ENCODE measurements at places on chromosomes 12 and 14.

DNA sequence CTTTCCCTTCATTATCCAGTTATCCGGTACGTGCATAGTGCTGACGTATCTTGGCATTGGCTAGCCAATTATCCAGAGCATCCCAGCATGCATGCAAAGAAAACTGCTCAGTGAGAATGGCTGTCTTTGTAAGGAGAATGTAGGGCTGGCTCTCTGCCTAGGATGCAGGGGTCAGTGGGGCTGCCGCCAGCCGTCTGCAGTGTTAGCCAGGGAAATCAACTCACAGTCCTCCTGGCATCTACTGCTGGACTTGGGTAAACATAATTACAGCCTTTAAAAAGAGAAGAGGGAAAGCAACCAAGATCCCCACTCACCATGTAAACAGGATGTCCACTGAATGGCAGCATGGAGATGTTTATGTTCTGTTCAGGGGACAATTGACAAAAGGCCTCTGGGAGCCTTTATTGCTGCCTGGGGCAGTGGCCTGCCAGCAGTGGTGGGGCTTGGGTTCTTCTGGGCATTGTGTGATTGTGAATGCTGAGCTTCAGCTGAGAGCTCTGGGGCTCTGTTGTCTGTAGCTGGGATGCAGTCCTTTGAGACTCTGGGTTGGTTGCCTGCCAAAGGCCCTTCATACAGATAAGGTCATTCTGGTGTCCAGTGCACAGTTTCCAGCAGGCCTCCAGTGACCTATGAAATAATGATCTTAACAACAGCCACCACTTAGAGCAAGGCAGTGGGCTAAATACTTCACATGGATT, 121.8 kb downstream of the TBC1D30 start:
- DNase-seq = no peak

- DNase-seq = no peak
Measured at GRCh38 chr12:129184127-129184928, 331.1 kb downstream of the GLT1D1 start.

DNA sequence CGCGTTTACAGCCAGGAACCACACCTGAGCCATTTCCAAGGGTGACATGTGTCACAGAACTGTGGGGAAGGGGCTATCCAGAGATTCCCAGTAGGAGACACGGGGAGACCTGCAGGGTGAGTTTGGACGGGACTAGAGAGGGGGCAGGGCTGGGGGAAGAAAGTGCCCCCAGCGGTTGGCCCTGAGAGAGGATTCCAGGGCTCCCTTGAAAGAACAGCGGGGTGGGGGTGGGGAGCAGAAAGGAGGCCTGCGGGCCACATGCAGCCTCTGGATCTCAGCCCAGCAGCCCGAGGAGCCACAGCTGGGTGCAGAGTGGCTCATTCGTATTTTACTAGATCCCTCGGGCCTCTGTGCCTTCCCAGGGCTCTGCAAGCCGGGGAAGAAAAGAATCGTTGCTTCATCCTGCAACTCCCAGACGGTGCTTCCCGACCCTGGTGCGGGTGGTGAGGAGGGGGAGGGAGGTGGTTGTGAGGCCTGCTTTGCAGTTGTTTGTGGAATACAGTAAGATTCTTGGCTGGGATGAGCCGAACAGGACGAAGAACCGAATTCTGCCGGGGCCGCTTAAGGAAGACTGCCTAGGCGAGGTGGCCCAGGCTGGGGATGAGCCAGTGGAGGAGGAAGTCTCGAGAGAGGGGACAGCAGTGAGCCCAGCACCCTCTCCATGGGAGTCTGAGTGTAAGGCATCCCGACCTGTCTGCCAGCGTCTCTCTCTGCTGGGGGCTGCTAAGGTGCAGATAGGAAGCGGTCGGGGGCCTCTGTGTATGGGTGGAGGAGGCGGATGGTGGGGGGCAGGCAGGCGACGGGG, 36.1 kb upstream of the ANKRD9 start:
- DNase-seq = no peak

DNA sequence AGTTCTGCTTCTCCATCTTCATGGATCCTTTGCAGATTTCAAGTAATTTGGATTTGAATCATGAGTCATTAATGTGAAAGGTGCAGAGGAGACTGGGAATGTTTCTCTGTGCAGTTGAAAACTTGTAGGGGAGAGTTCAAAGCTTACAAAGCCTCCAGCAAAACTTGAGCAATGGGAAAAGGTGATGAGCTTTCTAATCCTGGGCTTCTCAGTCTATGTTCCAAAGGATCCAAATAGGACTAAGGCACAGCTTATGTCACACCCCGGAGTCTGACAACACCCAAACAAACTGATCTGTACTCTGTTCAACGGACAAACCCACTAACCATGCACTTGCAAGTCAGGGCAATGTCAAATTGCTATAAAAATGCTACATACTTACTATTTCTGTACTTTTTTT, 134.8 kb downstream of the DUSP6 start:
- DNase-seq = no peak

DNA sequence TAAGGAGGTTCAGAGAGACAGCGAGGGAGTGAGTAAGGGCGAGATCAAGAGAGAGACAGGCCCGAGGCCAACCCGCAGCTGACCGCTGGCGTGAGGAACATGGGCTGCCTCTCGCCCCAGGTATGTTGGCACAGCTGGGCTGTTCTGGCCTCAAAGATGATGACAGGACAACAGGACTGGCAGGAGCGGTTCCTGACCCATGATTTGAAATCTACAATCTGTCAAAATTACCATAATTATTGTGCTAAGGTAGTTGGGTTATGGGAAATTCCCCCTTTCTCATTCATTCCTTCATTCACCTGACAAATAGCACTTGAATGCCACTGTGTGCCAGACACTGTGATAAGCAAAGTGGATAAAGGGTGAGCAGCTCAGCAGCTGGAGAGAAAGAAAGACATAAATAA, 5.1 kb upstream of the ENDOU start:
- DNase-seq = no peak

DNA sequence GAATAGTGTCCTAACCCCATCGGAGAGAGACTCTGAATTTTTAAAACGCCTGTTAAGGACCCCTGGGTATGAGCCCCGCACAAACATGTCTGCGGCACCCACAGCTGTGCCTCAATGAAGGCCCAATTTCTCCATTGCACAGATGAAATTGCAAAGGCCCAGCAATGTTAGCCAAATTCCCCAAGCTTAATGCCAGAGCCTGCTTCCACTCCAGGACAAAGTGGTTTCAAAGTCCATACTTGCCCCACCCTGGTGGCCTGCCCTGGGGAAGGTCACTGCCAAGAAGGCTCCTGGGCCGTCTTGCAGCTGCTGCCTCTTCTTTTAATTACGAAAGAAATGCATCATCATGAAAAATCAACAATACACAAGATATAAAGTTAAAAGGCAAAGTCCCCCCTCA, 1179.7 kb downstream of the VRK1 start:
- no peak for DNase-seq

GRCh38 chr14:90814806-90815571, 1.2 kb downstream of the TTC7B start:
- no peak for DNase-seq

DNA sequence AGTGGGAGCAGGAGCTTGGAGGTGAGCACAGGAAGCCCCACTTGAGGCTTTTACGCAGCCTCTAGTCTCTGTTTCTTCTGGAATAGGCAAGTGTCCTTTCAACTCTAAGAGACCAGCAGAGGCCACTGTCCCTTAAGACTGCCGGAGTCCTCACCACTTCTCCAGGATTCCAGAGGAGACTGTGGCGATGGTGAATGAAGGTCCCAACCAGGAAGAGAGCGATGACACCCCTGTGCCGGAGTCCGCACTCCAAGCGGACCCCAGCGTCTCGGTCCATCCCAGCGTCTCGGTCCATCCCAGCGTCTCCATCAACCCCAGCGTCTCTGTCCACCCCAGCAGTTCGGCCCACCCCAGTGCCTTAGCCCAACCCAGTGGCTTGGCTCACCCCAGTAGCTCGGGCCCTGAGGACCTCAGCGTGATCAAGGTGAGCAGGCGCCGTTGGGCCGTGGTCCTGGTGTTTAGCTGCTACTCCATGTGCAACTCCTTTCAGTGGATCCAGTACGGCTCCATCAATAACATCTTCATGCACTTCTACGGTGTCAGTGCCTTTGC, 442 bp downstream of the FLVCR2 start:
- no peak for DNase-seq

- DNase-seq = no peak
Measured at GRCh38 chr12:122265476-122265875, 818 bp downstream of the VPS33A start.

DNA sequence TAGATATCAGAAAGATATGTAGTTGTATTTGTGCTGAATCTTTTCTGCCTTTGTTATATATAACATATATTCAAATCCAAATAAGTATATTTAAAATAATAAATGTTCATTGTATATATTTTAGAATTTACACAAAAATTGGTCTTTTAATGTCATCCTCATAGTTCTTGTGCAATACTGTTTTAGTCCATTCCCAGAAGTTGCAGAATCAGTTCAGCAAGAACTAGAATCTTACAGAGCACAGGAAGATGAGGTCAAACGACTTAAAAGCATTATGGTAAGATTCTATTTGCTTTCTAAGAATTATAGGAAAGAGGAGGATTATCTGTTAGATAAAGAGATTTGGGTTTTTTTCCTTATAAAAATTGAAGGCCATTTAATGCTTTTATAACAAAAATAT, 51.0 kb downstream of the SCFD1 start:
- peak; percentile 18 for DNase-seq

DNA sequence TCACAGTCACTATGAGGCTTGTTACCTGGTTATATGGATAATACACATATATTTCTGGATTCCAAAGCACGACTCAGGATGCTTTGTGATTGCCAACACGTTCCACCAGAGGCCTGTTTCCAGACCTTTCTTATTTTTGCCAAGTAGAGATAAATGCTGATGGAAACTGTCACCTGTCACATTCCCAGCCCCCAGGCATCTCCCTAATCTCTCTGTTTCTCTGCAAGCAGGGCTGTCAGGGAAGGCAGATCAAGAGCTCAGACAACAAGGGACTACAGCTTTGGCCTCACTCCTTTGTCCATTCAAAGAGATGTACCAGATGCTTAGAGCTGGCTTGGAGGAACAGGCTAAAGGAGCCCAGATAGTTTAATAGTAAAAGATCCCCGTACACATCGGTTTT, 21.8 kb upstream of the DDHD1 start:
- no peak for DNase-seq

GRCh38 chr12:60257063-60257462, 661.2 kb downstream of the SLC16A7 start:
- DNase-seq = no peak

GRCh38 chr12:76680940-76681339, 83.0 kb upstream of the ZDHHC17 start:
- DNase-seq = no peak

- DNase-seq = no peak
Measured at GRCh38 chr14:105600939-105601359, 74.6 kb downstream of the TMEM121 start.

- DNase-seq = no peak
Measured at GRCh38 chr12:24455811-24456210, 493.1 kb downstream of the BCAT1 start.

- DNase-seq = peak; percentile 92
Measured at GRCh38 chr12:93137656-93138612, 208.8 kb upstream of the EEA1 start.

GRCh38 chr14:71430678-71431376, 501.4 kb upstream of the RGS6 start:
- peak; percentile 65 for DNase-seq

DNA sequence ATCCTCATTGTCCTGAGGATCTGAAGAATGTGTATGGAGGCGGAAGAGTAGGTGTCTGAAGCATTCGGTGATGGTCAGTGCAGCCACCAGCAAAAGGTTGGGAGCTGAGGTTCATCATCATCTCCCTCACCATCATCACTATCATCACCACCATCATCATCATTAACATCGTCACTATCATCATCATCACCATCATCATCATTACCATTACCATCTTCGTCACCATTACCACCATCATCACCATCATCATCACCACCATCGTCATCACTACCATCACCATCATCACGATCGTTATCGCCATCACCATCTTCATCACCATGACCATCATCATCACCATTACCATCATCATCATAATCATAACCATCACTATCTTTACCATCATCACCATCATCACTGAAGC, 90.8 kb upstream of the TMEM132D start:
- no peak for DNase-seq

DNA sequence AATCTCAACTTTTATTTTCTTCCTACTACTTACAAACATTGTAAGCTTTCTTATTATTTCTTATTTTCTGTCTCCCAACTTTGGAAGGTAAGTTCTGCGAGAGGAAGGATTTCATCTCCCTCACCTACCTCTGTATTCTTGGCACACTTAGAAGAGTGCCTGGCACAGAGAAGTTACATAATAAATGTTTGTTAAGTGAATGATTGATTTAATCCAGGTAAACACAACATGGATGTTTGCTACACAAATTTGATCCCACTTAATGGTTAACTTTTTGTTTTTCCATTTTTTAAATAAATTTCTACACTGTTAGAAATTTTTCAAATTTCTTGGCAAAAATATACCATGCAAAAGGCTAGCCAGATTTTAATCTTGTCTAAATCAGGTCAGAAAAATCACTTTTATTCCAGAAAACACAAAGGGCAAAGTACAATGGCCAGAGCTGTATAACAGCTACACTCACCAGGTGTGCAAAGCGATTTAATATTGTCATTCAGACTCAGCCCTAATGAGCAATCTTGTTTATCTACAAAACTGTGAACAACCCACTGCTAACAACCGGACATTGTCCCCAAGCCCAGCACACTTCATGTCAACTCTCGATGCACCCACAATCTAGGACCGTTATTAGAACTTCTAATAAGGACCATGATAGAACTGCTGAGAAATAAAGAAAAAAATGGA, 222.1 kb upstream of the EEA1 start:
- DNase-seq = no peak

DNA sequence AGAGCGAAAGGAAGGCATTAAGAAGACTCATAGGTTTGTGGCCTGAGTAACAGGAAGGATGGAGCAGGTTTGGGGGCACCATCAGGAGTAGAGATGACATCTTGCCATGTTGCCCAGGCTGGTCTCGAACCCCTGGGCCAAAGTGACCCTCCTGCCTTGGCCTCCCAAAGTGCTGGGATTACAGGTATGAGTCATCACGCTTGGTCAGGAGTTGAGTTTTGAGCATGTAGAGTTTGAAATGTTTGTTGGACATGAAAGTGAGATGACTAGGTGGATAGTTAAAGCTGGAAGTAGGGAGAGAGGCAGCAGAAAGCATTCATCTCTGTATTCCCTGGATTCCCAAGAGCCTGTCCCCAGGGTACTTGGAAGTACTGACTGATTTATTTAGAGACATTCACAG, 112.6 kb downstream of the ERC1 start:
- no peak for DNase-seq
